Fibroblast of gingiva (primary cell): ENCODE measurements at places on chromosomes 7 and 10.
A peak's percentile ranks its signal among the peaks of the same experiment; 100 is the strongest.

- no peak for DNase-seq
These were observed 1.5 kb upstream of the LRRC4 start for GRCh38 chr7:128032605-128033235.

- DNase-seq, result peak; percentile 56
These were observed 478.5 kb downstream of the KIF20B start for GRCh38 chr10:90179696-90180407.

DNA sequence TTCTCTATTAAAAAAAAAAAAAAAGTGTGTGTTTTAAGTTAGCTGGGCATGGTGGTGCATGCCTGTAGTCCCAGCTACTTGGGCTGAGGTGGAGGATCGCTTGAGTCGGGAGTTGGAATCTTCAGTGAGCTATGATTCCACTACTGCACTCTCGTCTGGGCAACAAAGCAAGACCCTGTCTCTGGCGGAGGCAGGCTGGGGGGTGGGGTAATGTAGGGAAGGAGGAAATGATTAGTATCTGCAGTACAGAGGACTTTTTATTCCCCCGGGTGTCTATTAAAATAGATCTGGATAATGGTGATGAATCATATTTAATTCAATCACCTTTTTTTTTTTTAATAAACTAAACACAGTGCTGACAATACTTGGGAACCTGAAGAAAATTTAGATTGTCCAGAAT lies 6.5 kb downstream of the CBX3 start:
- DNase-seq, result no peak

DNA sequence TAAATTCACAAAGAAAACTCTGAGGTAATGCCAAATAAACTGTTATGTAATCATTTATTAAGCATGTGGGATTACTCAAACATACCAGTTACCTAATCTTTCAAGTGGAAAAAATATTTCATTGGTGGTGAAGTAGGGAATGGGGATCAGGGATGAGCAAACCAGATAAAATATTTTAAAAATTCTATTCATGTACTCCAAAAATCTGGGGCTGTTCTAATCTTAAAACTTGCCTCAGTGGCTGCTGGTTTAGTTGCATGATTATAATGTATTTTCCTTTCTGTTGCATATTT lies 19.5 kb downstream of the LMOD2 start:
- DNase-seq, result peak; percentile 36

GRCh38 chr7:89133357-89133756 lies 337.8 kb upstream of the TEX47 start:
- no peak for DNase-seq

- DNase-seq, result no peak
These were observed 20.9 kb downstream of the INSYN2A start for GRCh38 chr10:127175357-127176110.
